ENCODE measurements at places on chromosomes 1 and 21.
A peak's percentile ranks its signal among the peaks of the same experiment; 100 is the strongest.

GRCh38 chr1:1264868-1265272 is 8.8 kb downstream of the UBE2J2 start:
- DNase-seq, result no peak

DNA sequence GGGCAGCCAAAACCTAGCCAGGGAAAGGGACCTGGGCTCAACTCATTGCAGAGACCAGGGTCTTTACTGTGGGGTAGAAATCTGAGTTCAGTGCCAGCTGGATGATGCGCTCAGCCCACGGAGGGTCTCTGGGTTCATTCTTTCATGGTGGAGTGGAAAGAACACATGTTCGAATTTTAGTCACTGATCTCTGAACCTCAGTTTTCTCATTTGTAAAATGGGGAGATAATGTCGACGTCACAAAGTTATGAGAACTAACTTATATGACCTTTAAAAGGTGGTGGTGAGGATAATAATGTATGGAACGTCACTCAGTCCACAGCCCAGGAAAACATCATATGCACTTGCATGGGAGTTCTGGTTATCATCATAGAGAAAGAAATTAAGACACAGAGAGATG is 1.2 kb upstream of the TAL1 start:
- no peak for DNase-seq

- no peak for DNase-seq
Measured at GRCh38 chr1:203547147-203547546, 53.2 kb downstream of the OPTC start.

- DNase-seq, result peak; percentile 53
Measured at GRCh38 chr1:110207831-110208230, 2.3 kb upstream of the KCNC4 start.

- no peak for DNase-seq
Measured at GRCh38 chr1:180262628-180263488, 32.8 kb downstream of the LHX4 start.

DNA sequence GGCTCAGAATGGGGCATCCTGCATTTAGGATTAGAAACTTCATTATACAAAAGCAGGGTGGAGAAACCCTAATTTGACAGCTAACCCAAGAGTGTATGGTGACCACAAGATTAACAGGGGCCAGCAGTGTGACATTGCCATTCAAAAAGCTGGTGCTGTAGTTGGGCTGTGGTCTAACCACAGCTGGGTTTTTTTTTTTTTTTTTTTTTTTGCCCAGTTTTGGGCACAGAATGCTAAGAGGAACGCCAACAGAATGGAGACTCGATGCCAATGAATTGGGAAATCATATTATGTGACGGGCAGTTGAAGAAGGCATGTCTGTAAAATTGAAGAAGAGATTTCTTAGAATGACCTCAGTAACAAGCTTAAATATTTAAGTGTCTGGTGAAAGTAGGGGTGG is 58.4 kb downstream of the NFIA start:
- DNase-seq, result no peak

- DNase-seq, result no peak
Measured at GRCh38 chr1:115036814-115037507, 7.3 kb downstream of the TSHB start.

- no peak for DNase-seq
Measured at GRCh38 chr1:94329986-94330385, 88.2 kb upstream of the ABCD3 start.

- DNase-seq, result no peak
Measured at GRCh38 chr1:94642617-94643321, 101.2 kb upstream of the F3 start.
